ENCODE measurements at places on chromosomes 4 and X.

DNA sequence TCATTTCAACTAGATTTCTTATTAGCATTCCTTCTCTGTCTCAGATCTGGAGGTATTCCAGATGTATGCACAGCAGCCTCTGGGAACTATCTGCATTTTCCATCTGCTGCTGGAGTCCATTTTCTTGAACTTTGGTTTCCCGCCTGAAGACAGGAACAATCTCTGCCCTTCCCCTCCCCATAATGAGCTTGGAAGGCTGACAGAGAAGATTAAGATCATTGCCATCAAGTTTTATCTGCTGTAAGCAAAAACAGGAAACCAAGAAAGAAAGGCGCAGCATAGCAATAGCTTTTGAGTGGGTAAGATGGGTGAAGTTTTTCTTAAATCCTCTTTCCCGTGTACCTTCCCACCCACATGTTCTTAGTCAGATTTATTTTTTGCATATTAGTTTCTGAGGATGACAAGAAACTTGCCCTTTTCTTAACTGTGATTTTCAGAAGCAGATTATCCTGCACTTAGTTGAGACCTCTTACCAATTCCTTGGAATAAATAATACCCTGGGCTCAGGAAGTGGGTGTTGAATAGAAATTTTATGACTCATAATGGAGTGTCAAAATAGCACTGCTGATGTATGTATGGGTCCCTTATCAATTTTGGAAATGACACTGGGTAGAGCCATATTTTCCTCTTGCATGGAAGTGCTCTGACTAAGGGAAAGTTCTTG is 78.3 kb downstream of the CT47B1 start:
- DNase-seq = no peak

GRCh38 chrX:108582151-108582550 is 142.5 kb downstream of the COL4A5 start:
- DNase-seq = no peak

DNA sequence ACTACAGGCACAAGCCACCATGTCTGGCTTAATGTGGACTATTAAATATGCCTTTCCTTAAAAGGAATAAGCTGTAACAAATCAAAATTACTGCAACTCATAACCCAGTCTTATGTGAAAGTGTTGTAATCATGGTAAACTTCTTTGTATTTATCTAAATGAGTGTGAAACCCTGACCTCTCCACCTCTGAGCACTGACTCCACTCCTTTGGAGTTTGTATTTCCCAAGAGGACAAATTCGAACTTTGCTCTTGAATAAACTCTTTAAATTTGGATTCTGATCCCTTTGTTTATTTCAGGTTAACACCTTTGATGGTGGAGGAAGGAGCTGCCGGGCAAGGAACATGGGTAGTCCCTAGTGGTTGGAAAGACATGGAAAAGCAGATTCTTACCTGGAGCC is 48.3 kb upstream of the FAM9A start:
- DNase-seq = no peak

- DNase-seq = no peak
Observed at GRCh38 chr4:142396279-142396678, 449.8 kb downstream of the INPP4B start.

DNA sequence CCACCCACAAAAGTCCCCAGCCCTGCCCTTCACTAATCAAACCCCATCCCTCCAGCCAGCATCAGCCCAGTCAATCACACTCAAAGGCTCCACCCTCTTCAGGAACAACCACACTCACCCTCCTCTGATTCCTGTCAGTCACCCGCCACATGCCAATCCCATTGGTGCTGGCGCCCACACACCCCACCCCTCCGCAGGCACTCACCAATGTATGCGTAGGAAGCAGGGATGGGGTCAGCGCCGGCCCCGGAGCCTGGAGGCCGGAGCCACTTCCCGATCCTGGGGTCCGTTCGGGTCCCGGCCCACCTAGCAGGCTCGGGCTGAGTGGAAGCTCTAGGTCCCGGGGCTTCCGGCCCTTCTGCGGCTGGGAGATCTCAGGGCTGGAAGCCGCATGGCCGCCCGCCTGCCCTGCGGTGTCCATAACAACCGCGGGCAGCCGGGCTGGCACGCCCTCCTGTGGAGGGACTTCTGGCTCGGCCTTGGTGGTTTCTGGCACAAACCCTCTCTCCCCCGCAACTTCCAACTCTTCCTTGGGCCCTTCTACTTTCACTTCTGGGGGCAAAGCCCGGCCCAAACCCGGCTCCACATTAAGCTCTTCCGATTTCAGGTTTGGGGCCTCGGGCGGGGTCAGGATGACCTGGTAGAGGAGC is 7.9 kb upstream of the CFP start:
- DNase-seq = no peak

- no peak for DNase-seq
Observed at GRCh38 chr4:1577822-1578217, 106.3 kb downstream of the FAM53A start.

- no peak for DNase-seq
Observed at GRCh38 chrX:110006821-110007375, 4.0 kb downstream of the TMEM164 start.

- no peak for DNase-seq
Observed at GRCh38 chr4:26557164-26557563, 26.7 kb upstream of the TBC1D19 start.

GRCh38 chrX:111363741-111364140 is 48.3 kb downstream of the DCX start:
- DNase-seq = no peak

GRCh38 chr4:19239565-19239964 is 1012.1 kb upstream of the SLIT2 start:
- DNase-seq = no peak

DNA sequence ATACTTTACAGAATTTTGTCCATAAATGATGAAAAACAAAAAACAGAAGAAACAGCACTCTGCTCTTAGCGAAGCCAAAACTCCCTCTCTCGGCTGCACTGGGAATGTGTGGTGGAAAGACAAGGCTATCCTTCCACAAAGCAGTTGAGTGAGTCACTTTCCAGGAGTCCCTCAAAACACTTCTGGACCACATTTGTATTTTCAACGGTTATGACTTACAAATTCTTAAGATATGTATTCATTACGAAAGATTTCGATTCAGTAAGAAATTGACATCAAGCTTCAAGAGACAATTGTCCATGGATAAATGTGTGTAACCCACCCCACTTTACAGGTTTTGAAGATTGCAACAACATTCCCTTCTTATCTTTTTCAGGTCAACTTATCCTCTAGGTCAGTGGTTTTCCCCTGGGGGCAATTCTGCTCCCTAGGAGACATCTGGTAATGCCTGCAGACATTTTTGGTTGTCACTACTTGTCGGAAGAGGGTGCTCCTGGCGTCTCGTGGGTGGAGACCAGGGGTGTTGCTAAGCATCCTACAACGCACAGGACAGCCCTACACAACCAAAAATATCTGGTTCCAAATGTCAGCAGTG is 66.7 kb upstream of the MTNR1A start:
- no peak for DNase-seq

GRCh38 chr4:76772498-76773106 is 125.3 kb downstream of the SOWAHB start:
- no peak for DNase-seq
